Activated CD4-positive, CD25-positive, alpha-beta regulatory T cell (primary cell): ENCODE measurements at places on chromosomes 7 and 10.

DNA sequence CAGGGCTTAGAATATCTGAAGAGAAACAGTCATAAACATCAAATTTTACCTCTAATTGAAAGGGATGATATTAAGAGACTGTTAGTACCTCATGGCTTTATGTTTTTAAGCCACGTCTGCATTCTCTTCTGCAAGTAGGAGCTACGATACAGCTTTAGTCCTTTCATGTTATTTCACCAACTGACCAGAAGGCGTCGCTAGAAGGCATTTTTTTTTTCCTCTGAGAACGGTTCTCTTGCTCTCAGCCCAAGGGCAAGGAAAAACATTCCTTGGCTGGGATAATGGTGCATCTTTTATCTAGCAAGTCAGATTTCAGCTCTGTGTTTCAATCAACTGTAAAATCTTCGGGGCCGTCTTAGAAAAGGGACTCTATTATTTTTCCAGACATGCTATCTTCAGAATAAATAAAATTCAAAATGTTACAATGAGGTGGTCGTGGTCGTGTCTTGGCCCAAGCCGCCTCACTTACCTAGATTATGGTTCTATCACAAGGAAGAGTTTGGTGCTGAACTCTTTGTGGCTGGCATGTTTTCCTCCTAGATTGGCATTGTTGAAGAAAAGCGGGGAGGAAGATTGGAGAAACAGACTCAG lies 41.6 kb upstream of the LYZL2 start:
- no peak for DNase-seq

- DNase-seq = no peak
Observed at GRCh38 chr7:50818324-50818723, 35.6 kb upstream of the GRB10 start.

DNA sequence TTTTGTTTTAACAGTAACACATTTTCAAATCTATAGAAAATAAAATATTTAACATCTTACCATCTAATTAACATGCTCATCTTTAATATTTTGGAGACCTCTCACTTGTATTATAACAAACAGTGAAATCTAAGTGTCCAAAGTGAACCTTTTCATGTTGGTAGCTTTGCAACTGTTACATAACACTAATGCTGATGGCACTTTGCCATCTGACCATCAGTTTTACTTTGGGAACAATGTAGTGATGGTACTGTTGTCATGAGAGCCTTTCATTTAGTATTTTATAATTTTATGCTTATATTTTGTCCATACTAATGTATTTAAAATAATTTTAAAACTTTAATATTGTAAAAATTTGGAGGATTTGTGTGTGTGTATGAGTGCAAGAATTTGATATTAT lies 1017.0 kb upstream of the KCND2 start:
- DNase-seq = no peak

DNA sequence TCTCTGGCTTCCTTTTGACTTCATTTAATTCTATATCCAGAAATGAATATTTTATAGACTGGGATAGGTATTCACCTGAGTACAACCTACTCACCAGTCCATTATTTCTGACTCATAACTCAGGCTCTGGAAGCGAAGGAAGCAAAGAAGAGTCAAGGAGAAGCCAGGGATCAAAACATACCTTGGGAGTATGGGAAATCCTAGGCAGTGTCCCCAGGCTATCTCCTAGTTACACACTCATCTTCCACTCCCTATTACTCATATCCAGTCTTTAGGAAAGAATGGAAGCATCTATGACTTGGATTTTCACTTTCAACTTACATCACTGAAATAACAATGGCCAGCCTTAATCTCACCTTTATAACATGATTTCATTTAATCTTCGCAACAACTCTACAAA lies 40.9 kb upstream of the ELAPOR2 start:
- DNase-seq = no peak

- DNase-seq = no peak
Observed at GRCh38 chr10:70109064-70109729, 23.4 kb downstream of the AIFM2 start.

GRCh38 chr10:4532976-4533375 lies 293.0 kb upstream of the AKR1E2 start:
- DNase-seq = no peak

GRCh38 chr10:16748749-16749148 lies 68.5 kb downstream of the RSU1 start:
- no peak for DNase-seq

DNA sequence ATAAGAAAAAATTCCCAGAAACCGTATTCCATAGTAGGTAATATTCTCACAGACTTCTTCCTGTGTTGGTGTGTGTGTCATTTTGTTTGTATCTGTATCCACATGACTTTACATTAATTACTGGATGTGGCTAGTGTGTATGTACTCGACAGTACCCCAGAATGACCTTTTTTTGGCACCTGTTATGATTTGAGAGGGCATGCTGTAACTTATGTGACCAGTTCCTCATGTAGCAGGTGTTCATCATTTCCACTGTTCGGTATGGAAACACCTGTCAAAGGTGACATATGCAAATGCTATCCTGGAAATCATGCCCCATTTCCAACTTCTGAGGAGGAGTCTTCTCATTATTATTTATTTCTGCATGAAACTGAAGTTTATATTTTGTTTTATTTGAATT lies 89.3 kb downstream of the ZMYND11 start:
- no peak for DNase-seq

DNA sequence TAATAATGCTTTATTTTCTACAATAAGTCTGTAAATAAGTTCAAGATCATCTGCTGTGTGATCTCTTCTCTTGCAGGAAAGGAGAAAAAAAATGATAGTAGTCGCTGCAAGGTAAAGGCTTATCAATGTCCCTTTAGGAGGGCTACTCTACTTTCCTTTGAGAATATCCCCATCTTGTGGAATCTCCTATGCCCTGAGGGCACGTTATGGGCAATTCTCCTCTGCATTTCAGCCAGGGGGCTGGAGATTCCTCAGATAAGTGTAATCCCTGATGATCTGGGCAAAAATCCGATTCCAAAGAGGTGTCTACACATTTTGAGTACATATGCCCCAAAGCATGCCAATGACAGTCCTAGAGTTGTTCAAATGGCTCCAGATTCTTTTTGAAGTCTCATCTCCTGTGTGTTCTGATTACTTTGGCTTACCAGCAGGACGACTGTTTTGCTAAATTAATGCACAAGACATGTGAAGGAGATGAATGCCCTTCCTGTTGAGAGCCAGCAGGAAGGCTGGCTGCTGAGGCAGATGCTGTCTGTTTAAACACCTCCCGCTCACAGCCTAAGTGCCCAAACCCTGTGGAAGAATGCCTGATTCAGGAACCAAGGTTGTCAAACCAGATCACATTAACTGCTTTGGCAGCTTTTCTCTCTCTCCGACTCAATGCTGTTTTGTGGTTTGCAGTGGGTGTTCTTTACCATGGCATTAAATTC lies 171.2 kb upstream of the COL1A2 start:
- DNase-seq = no peak

GRCh38 chr7:18520450-18521235 lies 25.1 kb downstream of the HDAC9 start:
- DNase-seq = no peak

- DNase-seq = no peak
Observed at GRCh38 chr10:46325021-46325420, 38.2 kb downstream of the ANTXRL start.

DNA sequence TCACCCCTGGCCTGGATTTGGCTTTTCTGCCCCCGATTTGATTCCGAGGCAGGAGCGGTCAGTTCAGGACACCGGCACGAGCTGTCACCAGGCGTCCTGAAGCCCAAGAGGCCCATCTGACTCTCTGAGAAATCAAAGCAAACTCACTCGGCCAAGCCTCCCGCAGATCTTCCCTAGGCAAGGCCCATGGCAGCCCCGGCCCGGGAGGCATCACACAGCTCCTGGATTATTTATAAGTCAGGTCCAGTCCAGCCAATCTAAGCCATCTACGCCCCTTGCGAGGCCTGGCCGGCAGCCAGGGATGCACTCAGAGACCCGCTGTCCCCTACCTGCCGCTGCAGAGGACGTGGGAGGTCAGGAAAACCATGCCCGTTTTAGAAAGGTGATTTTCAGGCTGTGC lies 87.3 kb upstream of the DIP2C start:
- DNase-seq = no peak

GRCh38 chr10:98299341-98299740 lies 31.3 kb upstream of the LOXL4 start:
- DNase-seq = no peak

GRCh38 chr7:1087952-1088920 lies at the start of gene GPER1:
Gene GPER1, plus strand, starts transcription at chr7:1088113. Its CDS starts 3,616 bp downstream, at chr7:1091729.
- no peak for DNase-seq

GRCh38 chr10:86162696-86163400 lies 203.7 kb downstream of the GRID1 start:
- no peak for DNase-seq

GRCh38 chr7:41060796-41061195 lies 642.1 kb downstream of the INHBA start:
- DNase-seq = no peak

GRCh38 chr7:141928146-141928844 lies 12.1 kb downstream of the OR9A4 start:
- no peak for DNase-seq

DNA sequence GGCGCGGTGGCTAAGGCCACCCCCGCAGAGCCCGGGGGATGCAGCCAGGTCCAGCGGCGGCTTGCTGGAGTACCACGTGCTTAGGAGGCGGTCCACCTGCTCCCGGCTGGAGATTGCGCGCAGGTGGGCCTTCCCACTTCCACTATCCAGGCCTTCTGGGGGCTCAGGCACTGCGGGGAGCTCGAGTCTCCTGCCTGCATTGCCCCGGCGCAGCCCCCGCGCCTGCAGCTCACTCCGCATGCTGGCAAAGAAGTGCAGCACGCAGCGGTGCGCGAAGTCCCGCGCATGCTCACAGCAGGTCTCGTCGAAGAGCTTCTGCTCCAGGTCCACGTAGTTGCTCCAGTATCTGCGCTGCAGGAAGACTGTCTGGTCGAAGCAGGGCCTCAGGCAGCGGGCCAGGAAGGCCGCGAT lies 5.8 kb downstream of the CALHM3 start:
- DNase-seq = no peak

DNA sequence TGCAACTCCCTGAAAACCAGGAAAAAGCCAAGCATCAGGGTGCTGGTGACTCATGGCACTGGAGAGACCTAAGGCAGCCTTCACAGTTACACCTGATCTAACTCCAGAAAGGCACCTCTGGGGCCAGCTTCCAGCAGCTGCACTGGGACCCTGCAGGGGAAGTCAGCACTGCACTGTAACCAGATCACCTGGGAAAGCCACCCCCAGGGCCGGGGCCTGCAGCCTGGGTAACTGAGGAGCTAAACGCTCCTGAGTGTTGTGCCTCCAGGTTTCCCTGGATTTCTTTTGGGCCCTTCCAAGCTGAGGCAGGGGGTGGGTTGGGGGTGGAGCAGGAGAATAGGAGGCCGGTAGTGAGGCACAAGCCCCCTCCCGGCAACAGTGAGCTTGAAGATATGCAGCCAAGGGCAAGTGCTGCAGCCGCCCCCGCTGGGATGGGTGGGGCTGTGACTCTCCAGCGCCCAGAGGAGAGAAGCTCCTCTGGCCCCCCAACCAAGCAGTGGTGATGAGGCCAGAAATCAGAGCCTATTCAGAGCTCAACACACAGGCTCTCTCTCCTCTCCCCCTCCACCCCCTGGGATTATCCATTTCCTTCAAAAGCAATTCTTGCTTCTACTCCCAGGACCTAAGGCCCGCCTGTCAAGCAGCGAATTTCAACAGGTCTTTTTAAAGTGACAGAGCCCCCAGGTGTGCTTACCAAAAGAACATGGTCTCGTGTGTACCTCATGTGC lies 2.6 kb downstream of the CXCL12 start:
- no peak for DNase-seq

GRCh38 chr7:23353172-23353571 lies 54.0 kb downstream of the MALSU1 start:
- DNase-seq = no peak

DNA sequence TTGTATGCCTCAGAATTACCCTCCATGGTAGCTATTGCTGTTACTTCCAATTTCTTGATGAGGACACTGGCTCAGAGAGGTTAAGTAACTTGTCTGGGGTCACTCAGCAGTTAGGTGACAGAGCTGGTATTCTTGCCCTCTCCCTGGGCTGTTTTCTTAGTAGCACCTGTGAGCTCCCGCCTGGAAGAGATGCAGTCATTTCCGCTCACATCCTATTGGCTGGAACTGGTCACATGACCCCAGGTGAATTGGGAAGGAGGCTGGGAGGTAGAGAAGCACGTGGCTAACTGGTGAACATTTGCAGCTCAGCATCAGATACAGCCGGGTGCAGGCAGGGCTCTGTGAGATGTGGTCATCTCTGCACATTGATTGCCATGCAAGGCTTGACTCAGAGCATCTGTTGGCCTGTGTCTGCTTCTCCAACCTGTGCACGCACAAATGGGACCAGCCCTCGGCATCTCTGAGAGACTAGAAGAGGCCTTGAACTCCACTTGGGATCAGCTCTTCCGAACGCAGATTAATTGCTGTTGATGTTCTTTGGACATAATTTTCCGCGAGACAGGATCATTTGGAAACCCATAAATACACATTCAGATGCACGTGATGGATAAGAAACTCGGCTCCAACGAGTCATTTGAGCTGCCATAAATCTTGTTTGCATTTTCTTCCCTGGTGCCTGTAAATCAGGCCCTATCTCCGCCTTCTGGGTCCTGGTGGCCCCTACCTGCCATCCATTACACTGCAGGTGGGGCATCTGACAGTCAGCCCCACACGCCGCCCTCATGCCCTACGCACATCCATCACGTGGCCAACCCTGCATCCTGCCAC lies 42.8 kb downstream of the MYL10 start:
- DNase-seq = no peak

- DNase-seq = no peak
Observed at GRCh38 chr10:91366704-91367103, 43.4 kb upstream of the HECTD2 start.

DNA sequence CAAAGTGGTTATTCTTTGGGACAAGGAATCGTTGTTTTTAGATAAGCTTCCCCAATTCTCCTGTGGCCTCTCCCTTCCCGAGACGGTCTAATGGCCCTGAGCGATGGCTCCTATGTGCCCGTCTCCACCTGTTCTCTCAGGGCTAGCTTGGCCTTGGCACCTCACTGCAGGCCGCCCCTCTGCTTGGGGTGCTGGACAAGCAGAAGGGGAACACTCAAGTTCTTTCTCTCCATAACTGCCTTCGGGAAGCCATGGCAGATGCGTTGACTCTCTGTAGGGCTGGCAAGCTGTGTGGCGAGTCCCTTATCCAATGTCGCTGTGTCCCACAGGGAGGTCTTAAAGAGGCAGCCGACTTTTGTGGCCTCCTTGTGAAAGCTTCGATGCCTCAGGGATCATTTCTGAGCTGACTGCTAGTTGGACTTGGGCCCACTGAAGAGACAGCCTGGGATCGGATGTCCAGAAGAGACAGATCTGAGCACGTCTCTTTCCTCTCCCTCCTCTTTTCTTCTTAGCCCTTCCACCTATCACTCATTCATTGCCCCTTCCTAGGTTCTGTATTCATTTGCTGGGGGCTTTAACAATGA lies 70.8 kb downstream of the GRK5 start:
- no peak for DNase-seq

GRCh38 chr10:21406595-21407193 lies 118.8 kb downstream of the SKIDA1 start:
- no peak for DNase-seq

- DNase-seq = no peak
Observed at GRCh38 chr10:5018134-5018533, 14.5 kb upstream of the AKR1C2 start.

- no peak for DNase-seq
Observed at GRCh38 chr7:138887085-138887710, 89.2 kb upstream of the ATP6V0A4 start.

GRCh38 chr10:91935886-91936285 lies 12.3 kb downstream of the BTAF1 start:
- DNase-seq = no peak
